ENCODE measurements at places on chromosomes 12 and 14.
A peak's percentile ranks its signal among the peaks of the same experiment; 100 is the strongest.

- DNase-seq = no peak
These were observed 141.0 kb upstream of the ARHGAP5 start for GRCh38 chr14:31936115-31936514.

GRCh38 chr14:103501041-103501870 is 21.4 kb downstream of the CKB start:
- no peak for DNase-seq

DNA sequence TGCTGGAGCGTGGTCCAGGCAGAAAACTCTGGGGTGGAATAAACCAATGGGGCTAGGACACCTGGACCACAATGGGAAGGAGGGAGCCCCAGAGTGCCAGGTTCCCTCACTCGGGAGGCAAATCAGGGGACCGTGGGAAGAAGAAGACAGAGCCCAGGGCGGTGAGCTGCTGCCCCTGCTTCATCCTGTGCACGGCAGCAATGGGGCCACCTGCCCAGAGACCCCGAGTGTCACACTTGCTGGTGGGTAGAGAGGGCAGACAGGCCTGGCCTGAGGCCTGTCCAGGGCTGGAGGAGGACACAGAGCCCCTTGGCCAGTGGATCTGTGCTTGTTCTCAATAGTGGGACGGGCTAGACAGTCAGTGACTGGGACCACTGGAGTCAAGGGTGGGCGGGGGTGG is 58.2 kb downstream of the DIO3 start:
- no peak for DNase-seq

DNA sequence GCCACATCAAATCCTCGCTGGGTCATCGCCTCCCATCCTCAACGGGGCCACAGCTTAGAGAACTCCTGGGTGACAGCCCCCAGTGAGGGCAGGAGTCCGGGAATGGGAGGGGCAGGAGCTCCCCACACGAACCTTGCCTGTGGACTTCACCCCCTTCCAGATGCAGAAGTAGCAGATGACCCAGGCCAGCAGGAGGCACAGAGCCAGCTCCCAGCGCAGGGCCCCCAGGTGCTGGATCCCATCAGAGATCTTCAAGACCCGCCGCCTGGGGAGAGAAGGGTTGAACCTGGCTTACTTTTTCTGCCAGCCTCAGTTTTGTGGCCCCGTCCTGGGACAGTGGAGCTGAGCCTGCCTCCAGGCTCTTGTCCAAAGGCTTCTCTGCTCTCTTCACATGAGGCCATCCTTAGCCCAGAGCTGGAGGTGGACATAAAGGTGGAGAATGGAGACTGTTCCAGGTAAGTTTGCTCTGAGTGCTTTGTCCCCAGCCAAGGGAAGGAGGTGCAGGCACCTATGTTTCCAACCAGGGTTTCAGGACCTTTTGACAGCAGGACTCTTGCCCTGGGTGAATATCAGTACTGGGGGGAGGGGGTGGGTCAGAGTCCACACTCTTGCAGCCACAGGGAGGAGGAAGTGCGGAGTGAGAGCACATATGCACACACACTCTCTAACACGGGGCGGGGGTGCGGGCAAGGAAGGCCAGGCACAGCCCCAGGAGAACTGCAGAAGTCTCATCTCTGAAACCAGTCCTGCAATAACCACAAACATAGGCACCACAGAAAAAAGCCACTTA is 23.3 kb upstream of the SLC6A12 start:
- DNase-seq = no peak

- no peak for DNase-seq
These were observed 145.8 kb downstream of the BICD1 start for GRCh38 chr12:32252199-32253073.

GRCh38 chr14:36207500-36207899 is 31.0 kb upstream of the PTCSC3 start:
- peak; percentile 60 for DNase-seq

DNA sequence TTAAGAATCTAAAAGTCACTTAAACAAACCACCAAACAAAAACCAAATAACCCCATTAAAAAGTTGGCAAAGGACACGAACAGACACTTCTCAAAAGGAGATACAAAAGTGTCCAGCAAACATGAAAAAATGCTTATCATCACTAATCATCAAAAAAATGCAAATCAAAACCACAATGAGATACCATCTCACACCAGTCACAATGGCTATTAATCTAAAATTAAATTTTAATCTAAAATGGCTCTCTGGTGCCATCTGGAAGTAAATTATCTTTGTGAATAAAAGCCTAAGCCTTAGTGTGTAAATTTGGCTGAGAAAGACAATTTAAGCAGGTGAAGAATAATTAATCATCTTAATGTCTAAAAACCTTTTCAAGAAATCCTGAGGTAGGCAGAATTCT is 204.5 kb upstream of the PPFIA2 start:
- DNase-seq = no peak

DNA sequence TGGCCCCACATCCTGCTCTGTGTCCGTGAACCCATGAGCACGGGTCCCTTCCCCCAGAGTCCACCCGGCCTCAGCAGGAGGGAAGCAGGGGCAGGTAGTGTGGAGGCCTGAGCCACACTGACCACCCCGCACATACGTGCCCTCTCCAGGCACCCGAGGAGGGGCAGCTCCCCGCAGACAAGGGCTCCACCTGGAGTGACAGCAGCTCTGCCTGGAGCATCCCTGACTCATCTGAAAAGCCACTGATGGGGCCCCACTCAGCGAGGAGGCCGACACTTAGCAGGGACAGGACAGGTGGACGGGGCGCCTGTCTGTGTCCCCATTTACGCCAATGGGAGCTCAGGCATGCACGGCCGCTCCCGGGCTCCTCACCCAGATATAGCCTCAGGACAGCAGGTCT is 237.6 kb upstream of the SFSWAP start:
- DNase-seq = no peak

DNA sequence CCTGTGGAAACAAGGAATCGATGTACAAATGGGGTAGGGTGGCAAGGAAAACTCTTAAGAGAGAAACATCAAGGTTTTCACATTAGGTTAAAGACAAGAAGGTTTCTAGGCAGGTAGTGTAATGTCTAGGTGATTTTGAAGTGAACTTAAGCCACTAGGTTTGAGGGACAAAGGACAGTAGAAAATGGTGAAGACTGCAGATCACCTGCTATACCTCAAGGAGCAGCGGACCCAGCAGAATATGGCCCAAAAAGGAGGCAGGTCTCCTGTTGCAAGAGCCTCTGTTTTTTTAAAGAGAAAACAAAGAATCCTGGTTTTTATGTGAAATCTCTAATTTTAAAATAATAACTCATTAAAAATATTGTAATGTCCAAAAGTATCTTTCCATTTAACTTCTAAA is 178.1 kb downstream of the ACSS3 start:
- no peak for DNase-seq

- no peak for DNase-seq
These were observed 220.8 kb upstream of the MYL2 start for GRCh38 chr12:111141205-111141604.

DNA sequence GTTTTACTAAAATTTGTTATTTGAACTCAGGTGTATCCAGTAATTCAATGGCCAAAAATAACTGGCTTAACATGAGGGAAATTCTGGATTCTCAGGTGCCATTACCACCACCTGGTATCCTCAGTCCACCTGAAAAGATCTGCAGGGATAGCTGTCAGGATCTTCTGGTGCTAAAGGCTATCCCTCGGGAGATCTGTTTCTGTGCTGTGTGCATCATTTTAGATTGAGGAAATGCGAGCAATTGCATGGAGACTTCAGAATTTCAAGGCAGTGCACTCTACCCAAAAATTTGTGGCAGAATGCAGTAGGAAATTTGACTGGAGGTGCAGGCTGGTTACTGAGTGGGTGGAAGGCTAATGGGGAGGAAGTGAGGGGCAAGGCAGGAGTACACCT is 26.4 kb downstream of the ZCCHC8 start:
- no peak for DNase-seq

DNA sequence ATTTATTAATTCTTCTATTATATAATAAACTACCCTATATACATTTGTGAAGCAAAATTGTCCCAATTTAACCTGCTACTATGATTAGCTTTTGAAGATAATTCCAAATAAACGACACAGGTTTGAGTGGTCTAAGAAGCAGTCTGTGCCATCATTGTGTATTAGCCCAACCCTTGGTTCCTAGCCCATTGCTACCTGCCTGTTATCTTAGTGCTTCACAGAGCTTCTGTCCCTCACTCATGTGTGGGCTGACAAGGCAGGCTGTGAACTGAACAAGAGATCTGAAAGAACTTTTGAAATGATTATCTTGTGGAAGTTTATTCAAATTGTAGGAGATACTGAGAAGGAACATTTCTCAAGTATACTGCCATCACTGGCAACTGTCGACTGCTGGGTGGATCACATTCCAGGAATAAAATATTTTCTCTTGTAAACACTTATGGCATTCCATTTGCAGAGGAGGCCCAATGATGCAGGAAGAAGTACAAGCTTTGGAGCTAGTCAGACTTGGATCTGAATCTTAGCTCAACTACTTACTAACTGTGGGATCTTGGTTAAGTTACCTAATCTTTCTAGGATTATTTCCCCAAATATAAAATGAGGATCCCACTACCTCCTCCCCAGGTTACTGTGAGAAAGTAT is 7.8 kb upstream of the MTERF2 start:
- no peak for DNase-seq

- no peak for DNase-seq
These were observed 90.8 kb downstream of the TBX5 start for GRCh38 chr12:114314974-114315720.

GRCh38 chr14:76531821-76532318 is 155.9 kb downstream of the ESRRB start:
- DNase-seq = no peak

DNA sequence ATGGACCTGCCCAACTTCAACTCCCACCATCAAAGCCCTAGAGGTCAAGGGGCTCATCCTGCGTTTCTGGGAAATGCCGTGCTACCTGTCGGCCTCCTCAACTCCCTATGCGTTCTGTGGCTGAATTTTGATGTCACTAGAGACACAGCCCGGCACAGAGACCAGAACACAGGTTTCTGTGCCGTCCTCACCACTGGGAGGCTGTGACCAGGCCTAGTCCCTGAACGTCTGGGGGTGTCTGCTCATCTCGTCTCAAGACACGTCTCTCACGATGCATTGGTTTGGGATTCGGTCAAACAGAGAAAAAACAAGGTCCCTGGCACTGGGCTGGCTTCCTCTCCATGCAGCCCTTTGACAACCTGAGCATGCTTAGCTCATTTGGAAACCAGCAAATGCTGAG is 33.5 kb downstream of the SLC15A4 start:
- no peak for DNase-seq

GRCh38 chr14:103201801-103202200 is 78.5 kb downstream of the TNFAIP2 start:
- DNase-seq = no peak

- DNase-seq = no peak
These were observed 52.7 kb downstream of the PPM1A start for GRCh38 chr14:60301685-60302084.

DNA sequence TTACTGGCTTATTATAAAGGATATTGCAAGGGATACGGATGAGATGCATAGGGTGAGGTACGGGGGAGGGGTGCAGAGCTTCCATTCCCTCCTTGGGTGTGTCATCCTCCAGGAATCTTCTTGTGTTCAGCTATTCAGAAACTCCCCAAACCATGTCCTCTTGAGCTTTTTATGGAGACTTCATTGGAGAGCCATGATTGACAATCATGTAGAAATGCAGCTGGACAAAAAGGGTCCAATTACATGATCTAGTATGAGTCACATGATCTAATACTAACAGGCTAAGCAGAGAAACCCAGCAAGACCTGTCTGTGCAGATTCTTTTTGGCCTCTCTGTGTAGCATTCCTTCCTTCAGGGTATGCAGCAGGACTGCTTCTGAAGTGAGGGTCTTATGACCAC is 23.9 kb upstream of the FLVCR2 start:
- no peak for DNase-seq

- DNase-seq = peak; percentile 83
These were observed 114.2 kb upstream of the ARID2 start for GRCh38 chr12:45615268-45615667.

DNA sequence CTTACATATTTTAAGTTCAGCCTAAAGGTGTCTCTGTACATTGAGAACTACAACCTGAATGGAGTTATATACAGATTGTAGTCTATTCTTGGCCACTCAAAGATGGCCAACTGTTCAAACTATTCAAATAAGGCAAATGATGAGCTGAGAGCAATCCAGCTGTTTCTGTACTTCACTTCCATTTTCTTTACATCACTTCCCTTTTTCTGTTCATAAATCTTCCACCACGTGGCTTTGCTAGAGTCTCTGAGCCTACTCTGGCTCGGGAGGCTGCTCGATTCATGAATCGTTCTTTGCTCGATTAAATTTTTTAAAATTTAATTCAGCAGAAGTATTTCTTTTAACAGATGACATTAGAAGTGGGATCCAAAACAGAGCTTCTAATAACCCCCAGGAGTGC is 879.7 kb downstream of the GALC start:
- DNase-seq = no peak

GRCh38 chr12:104974626-104975290 is 11.4 kb upstream of the NOPCHAP1 start:
- no peak for DNase-seq

GRCh38 chr14:104034976-104035699 is 50.4 kb upstream of the ASPG start:
- peak; percentile 15 for DNase-seq

DNA sequence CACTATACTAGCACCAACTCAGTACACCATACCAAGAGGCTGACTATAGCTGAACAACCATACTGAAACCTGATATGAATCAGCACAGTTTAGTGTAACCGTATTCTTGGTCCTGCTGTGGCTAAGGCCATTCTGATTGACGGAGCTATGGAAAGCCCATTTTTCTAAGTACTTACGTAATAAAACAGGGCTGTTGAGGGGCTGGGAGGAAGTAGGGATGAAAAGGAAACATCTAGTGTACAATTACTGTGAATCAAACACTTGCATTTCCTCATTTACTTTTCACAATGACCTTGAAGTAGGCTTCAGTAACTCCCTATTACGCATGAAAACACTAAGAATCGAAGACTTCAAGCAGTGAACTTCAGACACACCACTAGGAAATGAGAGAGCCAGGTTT is 198.2 kb downstream of the BTG1 start:
- DNase-seq = no peak
